Progenitor cell of endocrine pancreas (in vitro differentiated cells): ENCODE measurements at places on chromosomes 16 and 17.

GRCh38 chr17:16040710-16041251 is 41.2 kb downstream of the TTC19 start:
- DNase-seq = no peak

DNA sequence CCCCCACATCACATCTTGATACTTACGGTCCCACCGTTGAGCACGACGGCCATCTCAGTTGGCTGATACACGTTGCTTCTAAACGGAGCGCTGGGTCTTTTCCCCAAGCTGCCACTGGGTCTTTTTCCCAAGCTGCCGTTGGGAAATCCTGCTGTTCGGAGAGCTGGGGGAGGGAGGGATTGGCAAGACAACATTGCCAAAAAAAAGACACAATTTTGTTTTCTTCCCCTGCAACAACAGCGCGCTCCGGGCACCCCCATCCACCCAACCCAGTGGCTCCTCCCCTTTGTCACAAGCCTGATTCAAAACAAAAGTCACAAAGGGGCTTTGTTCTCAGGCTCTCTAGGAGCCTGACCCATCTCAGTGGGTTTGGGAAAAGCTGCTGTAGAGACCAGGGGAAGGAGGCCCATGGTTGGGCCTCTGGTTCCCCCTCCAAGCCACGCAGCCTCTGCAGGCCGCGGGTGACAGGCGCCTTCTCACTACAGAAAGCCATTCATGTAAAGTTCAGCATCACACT is 22.8 kb downstream of the GPRC5B start:
- no peak for DNase-seq

DNA sequence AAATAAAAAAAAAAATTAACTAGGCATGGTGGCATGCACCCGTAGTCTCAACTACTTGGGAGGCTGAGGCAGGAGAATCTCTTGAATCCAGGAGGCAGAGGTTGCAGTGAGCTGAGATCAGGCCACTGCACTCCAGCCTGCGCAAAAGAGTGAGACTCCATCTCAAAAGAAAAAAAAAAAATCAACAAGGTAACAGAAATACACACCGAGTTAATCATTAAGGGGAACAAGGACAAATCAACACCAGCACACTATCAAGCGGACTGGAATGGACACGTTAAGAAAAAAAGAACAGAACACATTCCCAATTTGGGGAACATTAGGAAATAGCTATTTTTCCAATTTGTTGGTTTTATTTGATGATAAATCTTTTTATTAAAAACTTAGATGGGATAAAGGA is 28.4 kb upstream of the GLG1 start:
- DNase-seq = no peak

- no peak for DNase-seq
These were observed 1.7 kb downstream of the ZNF267 start for GRCh38 chr16:31875112-31875803.

DNA sequence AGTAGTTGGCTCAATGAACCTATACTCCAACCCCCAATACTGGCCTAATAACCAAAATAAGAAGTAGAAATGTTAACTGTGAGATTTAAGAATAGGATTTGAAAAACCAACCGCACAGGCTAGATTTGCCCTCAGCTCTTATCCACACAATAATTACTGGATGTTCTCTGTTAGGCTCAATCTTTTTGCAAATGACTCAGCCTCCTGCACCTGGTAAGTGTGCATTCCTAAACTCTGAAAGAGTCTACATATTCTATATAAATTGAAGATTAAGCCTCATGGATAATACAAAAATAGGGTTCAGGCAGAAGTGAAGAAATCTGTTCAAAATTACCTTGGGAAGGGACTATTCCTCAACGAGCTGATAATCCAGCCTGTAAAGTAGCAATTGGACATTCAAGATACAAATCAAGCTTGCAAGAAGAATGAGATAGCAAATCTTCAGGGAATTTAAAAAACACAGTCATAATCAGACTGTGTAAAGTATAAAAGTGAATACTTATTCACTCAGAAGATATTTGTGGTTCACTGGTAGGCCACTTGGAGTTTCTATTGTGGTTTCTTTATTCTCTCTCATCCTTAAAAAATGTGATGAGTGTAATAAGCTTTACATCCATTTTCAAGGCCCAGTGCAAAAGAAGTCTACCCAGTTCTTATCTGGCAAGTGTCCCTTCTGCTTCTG is 931.9 kb upstream of the SOX9 start:
- no peak for DNase-seq

DNA sequence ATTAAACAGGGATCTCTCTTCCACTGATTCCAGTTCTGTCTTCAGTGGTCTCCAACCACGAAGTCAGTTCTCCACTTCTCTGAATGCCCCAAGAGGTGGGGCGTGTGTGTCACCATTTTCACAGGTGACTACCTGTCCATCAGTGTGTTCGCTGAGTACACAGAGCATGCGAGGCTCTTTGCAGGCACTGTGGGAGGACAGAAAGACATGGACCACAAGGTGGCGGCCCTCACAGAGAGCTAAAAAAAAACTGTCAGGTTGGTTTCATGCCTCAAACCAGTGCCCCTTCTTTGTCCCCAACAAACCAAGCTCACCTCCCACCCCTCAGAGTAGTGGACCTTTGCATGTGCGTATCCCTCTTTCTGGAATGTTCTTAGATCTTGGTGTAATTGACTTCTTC is 13.8 kb downstream of the EMP2 start:
- no peak for DNase-seq

DNA sequence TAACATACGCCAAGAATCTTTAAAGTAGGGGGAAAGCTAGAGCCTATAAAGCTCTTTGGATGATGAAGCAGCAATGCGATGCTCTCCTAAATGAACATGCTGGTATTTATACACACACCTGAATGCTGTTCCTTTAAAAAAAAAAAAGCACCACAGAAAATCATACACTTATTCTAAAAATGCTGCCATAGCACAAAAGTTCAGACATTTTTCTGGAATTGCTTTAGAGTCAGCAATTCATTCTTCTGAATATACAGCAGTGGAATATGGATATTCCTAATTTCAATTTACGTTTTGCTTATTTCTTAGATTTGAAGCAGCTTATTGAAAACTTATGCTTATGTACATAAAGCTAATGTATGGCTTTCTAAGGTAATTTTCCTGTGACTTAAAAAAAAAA is 3.1 kb downstream of the CSNK2A2 start:
- no peak for DNase-seq

- no peak for DNase-seq
These were observed 159.5 kb downstream of the CCDC182 start for GRCh38 chr17:57585341-57586195.

DNA sequence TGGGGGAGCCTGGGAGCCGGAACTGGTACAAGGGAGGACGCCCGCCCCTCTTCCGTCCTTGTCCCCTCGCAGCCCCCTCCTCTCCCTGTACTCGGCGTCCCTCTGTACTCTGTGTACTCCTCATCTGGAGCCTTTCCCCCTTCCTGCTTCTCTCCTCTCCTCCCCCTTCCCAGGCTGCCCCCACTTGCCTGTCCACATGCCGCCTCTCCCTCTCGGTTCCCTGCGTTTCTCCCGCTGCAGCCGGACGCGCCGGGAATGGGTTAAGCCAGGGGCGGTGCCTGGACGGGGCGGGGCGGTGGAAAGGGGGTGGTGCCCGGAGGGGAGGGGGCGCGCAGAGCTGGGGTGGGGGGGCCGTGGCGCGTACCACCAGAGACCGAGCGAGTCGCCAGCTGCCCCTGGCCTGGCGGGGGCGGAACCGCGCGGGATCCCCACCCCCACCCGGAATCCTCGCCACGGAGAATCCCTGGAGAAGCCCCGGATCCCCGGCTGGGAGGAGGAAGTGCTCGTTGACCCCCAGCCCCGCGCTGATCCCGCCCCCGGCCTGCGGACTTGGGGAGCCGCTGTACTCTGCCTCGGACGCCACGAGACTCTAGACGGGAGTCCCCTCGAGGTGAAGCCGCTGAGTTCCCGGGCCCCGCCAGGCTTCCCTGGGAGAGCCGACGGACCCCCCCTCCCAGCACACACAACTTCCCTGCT is 22.6 kb downstream of the GJD3 start:
- peak; percentile 74 for DNase-seq

DNA sequence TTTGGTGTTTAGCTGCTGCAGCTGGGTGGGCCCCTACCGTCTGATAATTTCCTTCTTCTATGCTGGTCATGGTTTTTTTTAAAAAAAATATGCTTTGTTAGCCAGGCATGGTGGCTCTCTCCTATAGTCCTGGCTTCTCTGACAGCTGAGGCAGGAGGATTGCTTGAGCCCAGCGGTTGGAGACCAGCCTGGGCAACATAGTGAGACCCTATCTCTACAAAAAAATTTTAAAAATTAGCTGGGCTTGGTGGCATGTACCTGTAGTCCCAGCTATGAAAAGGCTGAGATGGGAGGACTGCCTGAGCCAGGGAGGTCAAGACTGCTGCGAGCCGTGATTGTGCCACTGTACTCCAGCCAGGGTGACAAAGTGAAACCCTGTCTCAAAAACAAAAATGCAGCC is 19.4 kb downstream of the B4GALNT2 start:
- no peak for DNase-seq
